ENCODE measurements at places on chromosomes 1 and 21. TPM values are rescaled to one million over a fixed set of nuclear protein-coding genes. Genes with fewer than 3 reads are reported as not detected.

The PBX1 gene
- 0.12 TPM for total RNA-seq

The MLLT11 gene
- 3.6 TPM for total RNA-seq

The KRTAP19-8 gene
- not detected for total RNA-seq

The CFHR3 gene
- not detected for total RNA-seq

The SIM2 gene
- total RNA-seq: 0.19 TPM

The ACTL8 gene
- not detected for total RNA-seq

All from activated CD4-positive, alpha-beta T cell treated with anti-CD3 and anti-CD28 coated beads, Interleukin-2, amount 10 ng/mL, durations not matched to agents 7 days and 5 days (primary cell).